Activated T-cell treated with anti-CD3 and anti-CD28 coated beads, Interleukin-2, amount 50 U/mL, for 24 hours (primary cell): ENCODE measurements at places on chromosomes 13 and 19.

DNA sequence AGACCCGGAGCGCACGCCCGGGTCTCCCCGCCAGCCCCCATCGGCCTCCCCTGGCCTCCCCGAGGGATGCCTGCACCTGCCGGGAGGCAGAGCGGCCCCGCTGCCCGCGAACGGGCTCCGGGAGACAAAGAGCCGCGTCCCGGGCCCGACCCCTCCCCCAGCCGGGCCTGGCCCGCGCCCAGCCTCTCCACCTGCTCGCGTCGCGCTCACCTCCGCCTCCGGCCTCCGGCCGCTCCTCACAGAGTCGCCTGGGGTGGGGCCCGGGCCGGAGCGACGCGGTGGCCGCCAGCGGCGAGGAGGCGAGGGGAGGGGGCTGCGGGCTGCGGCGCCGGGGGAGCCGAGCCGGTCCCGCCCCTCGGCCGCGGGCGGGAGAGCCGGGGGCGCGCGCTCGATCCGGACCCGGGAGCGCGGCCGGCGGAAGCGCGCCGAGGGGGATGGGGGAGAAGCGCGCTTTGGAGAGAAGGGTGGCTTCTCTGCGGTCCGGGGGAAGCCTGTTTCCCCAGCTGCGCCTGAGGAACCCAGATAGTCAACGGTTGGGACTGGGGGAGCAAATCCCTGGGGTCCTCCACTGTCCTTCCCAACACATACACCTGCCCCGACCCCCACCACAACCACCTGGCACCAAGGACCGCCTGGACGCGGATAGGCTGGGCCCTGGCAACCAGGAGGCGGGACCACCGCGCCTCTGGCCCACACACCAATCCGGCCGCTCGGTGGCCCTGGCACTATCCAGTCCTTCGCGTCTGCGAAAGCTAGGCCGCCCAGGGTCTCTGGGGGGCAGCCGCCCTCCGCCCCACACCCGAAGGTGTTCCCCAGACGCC lies at the start of gene PRR36:
Gene PRR36, minus strand, starts transcription at position 315 of the 821 bp plus-strand sequence. CDS start 701 bp downstream, outside the sequence.
- peak; percentile 57 for DNase-seq

DNA sequence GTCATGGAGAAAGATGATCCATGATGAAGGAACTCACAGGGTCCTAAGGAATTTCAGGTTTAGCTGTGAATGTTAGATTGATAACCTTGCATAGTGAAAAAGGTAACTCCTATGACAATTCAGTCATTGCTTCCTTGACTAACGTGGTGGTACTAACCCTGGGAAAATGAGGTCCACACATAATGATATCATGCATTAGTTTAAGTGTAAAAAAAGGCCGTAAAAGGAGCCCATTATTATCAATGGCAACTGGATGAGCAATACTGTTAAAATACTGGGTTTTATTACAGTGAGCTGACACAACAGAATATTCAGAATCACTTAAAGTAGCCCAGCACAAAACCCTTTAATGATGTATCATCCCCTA lies 515.4 kb downstream of the DCT start:
- no peak for DNase-seq

- DNase-seq = no peak
These were observed 145.8 kb downstream of the KCNRG start for GRCh38 chr13:50161052-50161451.

GRCh38 chr19:52518646-52519045 lies 8.8 kb upstream of the ZNF808 start:
- DNase-seq = no peak

GRCh38 chr13:59452189-59452890 lies 711.4 kb downstream of the DIAPH3 start:
- DNase-seq = no peak

GRCh38 chr13:46894568-46894967 lies 2.3 kb downstream of the HTR2A start:
- no peak for DNase-seq

DNA sequence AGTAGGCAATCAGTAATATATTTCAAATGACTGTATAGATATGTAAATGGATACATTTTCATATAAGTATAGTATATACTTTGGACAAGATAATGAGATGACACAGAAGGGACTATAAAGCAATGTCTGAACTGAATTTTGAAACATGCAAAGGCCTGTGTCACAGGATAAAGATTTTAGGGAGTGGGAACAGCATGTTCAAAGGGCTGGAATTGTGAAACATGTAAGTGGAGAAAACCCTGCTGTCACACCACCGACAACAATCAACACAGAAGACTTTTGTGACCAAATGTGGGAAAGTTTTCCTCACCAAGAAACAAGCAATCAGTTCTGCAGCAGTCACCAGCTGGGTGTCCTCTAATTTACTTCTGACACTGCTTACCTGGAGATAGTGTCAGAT lies 42.9 kb downstream of the LPAR6 start:
- no peak for DNase-seq

- DNase-seq = no peak
These were observed 12.5 kb upstream of the NCR1 start for GRCh38 chr19:54893406-54893805.

- peak; percentile 86 for DNase-seq
These were observed 70.8 kb downstream of the NUFIP1 start for GRCh38 chr13:44918326-44919103.

DNA sequence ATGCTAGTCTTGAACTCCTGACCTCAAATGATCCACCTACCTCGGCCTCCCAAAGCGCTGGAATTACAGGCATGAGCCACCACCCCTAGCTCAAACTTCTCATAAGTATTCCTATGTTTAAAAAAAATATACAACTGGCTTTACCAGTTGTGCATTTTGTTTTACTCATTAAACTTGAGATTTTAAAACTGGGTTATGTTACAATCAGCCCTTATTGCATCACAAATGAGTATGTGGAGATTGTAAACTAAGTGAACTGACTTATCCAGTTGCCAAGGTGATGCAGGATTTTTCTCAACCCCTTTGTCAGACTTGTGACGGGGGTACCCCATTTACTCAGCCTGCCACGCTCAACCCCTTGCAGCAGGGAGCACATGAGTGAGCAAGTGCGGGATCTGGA lies 14.4 kb upstream of the GTF2F2 start:
- DNase-seq = no peak

GRCh38 chr13:95185311-95185710 lies 115.9 kb downstream of the ABCC4 start:
- DNase-seq = no peak

- peak; percentile 76 for DNase-seq
These were observed 31.3 kb upstream of the ISYNA1 start for GRCh38 chr19:18469069-18469846.
